ENCODE measurements at places on chromosomes 1 and 21. TPM values are rescaled to one million over a fixed set of nuclear protein-coding genes. Genes with fewer than 3 reads are reported as not detected.

- ATAC-seq = no peak
Observed at GRCh38 chr1:16451841-16452528, 11.5 kb downstream of the NECAP2 start.

DNA sequence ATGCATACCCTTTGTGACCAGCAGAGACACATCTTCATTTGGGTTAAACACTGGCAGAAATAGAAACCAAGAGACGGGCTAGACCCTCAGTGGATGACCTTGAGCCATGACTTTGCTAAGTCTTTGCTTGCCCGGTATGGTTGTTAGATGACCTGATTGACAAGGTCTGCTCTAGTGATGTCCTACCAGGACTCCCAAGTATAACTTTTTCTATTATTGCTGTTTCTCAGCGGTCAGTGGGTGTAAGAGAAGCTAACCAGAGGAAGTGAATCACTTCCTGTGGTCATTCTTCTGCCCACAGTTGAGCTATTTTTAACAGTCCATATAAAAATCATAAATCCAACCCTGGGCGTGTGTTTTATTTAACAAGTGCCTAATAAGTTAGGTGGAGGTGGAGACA is 126.2 kb upstream of the ETS2 start:
- ATAC-seq = no peak

DNA sequence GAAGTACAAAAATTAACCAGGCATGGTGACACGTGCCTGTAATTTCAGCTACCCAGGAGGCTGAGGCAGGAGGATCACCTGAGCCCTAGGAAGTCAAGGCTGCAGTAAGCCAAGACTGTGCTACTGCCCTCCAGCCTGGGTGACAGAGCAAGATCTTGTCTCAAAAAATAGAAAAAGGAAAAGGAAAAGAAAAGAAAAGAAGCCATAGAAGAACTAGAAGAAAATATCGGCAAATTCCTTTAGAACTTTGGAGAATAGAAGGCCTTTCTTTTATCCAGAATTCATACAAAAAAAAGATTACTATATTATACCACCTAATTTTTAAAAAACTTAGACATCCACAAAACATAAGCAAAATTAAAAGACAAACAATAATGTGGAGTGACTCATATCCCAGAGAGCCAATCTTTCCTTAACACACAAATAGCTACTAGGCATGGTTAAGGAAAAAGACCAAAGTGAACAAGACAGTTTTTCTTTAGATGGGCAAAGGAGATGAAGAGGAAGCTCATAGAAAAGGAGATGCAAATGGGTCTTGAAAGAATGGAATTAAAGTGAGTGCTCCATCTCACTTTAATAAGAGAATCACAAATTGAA is 251.1 kb upstream of the IRF2BP2 start:
- ATAC-seq = no peak

GRCh38 chr1:61442544-61442943 is 282.4 kb downstream of the TM2D1 start:
- no peak for ATAC-seq

- ATAC-seq = no peak
Observed at GRCh38 chr1:29172415-29172939, 9.2 kb downstream of the SRSF4 start.

GRCh38 chr21:42195378-42196031 is 23.4 kb upstream of the ABCG1 start:
- ATAC-seq = no peak

DNA sequence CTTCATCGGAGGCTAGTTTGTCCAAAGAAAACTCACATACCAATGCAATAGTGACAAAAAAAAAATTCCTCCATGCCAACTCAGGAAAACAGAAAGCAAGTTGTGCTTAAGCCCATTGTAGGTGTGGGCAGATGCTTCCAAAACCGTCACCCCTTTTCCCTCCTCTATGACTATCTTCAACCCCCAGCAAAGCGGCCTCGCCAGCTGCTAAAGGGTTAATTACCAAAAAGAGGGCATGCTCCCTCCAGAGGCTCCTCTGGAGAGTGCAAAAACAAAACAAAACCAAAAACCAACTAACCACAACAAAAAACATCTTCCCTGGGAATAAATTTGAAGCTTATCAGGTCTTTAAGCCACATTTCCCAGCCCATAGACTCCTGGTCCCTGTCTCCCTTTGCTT is 1.2 kb downstream of the LMOD1 start:
- no peak for ATAC-seq

GRCh38 chr21:31543191-31543590 is 116.3 kb upstream of the SOD1 start:
- ATAC-seq = no peak

DNA sequence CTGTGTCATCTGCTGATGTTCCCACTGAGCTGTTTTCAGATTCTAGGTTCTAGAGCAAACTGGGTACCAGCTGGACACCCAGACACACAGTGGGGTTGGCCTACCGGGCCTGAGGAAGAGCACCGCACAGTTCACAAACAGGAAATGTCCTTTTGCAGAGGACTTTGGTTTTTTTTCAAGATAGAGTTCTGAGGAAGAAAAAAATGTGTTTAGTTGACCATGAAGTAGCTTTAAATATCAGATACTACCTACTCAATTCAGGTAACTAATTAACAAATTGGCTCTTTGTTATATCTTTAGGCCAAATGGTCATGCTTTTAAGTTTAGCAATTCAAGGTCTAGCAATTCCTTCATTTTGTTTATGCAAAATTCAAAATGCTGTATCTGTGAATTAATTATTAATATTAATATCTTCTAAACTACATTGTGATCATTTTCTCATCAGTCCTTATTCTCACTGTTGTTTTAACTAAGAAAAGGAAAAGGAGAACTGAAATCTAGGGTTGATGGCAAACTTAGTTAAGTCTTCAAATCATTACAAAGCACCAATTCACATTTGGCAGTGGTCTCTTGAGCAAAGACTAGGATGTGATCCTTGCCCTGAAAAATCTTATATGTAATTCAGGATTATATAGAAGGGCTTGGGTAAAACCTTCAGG is 17.2 kb upstream of the NCF2 start:
- no peak for ATAC-seq

- peak; percentile 45 for ATAC-seq
Observed at GRCh38 chr1:1599030-1599934, 653 bp downstream of the FNDC10 start.

DNA sequence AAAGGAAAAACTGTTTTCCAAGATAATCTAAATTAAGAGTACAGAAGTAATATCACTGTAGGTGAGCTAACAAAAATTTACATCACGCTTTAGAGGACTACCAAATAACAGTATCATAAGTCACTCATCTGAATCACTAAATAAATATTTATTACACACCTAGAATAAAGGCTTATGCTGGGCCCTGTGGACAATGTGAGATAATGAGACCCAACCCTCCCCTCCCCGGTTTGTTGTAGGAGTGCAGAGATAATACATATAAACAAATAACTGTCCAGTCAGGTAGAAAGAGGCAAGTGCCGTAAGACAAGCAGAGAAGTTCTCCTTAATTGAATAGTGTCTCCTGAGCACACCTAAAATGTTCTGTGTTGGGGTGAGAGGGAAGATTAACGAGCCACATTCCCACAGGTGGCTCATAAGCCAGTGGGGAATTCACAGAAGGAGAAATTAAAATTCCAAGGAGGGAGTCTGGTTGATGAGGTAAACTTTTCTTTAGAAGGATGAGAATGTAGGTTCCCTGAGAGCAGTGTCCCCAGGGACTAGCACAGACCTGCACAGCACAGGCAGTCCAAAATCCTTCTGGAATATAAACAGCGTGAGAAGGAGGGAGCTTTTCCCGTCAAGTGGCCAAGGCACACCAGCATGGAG is 241.4 kb downstream of the NFIA start:
- peak; percentile 69 for ATAC-seq

- ATAC-seq = no peak
Observed at GRCh38 chr1:12712076-12712475, 3.8 kb upstream of the AADACL3 start.

LCE1F gene
- not detected for total RNA-seq

CD1B gene
- not detected for total RNA-seq

PHACTR4 gene
- 56.3 TPM for total RNA-seq

SDF4 gene
- 69.9 TPM for total RNA-seq

SCMH1 gene
- 13.0 TPM for total RNA-seq

Measured in esophagus mucosa (tissue), 1 donor.